ENCODE measurements at places on chromosomes 16 and 17.
A peak's percentile ranks its signal among the peaks of the same experiment; 100 is the strongest.

GRCh38 chr17:80636361-80637018, 91.9 kb downstream of the RPTOR start:
- no peak for DNase-seq

- no peak for DNase-seq
Measured at GRCh38 chr17:68596411-68596945, 4.7 kb downstream of the FAM20A start.

- DNase-seq = peak; percentile 36
Measured at GRCh38 chr17:6110592-6110991, 40.4 kb downstream of the WSCD1 start.

- DNase-seq = no peak
Measured at GRCh38 chr16:11994143-11995119, 17.9 kb downstream of the SNX29 start.

GRCh38 chr17:28491860-28492259, 14.3 kb upstream of the FOXN1 start:
- no peak for DNase-seq

GRCh38 chr17:5565808-5566207, 18.5 kb downstream of the NLRP1 start:
- DNase-seq = no peak

- no peak for DNase-seq
Measured at GRCh38 chr17:81509207-81509971, 3.2 kb downstream of the ACTG1 start.

DNA sequence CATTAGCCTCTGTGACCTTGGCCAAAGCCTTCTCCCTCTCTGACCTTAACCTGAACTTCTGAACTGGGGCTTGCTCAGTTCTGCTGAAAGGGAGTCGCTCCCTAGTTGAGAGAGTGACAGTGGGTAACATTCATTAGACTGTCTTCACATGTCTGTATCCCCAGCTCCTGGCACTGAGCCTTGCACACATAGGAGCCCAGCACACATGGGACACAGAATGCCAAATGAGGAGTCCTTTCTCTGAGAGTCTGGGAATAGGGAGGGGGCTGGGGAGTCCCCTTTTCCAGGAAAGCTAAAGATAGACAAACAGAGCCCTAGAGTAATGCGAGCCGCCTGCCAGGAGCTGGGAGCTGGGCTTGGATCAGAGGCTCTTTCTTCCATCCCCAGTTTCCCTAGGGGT, 2.5 kb downstream of the TAC4 start:
- DNase-seq = no peak

- no peak for DNase-seq
Measured at GRCh38 chr16:22915003-22915402, 101.0 kb downstream of the HS3ST2 start.

- DNase-seq = no peak
Measured at GRCh38 chr17:1626333-1626732, 2.3 kb downstream of the SLC43A2 start.

GRCh38 chr17:55635253-55635914, 87.3 kb downstream of the TMEM100 start:
- no peak for DNase-seq

DNA sequence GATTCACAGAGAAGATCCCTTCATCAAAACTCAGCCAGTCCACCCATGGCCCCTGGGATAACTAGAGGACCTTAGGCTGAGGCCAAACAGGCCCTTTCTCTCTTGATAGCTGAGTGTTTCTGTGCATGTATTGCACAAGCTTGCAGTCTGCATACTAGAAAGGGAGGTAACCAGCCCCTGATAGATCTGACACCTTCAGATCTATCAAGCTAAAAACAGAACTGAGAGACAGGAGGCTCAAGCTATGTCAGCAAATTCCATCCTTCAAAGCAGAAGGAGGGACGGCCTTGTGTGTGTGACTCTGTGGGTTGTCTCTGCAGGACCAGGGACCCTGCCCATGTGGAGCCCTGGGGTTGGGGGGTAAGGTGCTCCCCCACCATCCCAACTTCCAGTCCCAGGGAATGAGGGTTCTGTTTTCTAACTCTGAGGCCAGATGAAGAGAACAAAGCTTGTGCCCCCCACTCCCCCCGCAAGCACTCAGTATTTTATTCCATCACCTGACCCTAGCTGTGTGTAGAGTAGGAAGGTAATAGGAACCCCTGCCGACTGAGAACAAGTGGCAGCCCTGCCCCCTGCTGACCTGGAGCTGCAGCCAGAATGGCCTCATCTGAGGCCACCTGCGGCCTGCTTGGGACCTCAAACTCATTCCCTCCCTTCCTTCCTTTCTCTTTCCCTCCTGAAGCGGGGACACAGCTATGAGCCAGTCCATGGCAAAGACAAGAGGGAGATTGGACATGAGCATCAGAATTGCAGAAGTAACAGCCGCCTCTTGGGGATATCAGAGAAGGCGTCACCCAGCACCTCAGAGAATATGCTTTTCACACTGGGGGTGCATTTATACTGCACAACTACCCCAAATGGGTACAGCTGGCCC, 63.8 kb downstream of the SMPD3 start:
- DNase-seq = no peak

DNA sequence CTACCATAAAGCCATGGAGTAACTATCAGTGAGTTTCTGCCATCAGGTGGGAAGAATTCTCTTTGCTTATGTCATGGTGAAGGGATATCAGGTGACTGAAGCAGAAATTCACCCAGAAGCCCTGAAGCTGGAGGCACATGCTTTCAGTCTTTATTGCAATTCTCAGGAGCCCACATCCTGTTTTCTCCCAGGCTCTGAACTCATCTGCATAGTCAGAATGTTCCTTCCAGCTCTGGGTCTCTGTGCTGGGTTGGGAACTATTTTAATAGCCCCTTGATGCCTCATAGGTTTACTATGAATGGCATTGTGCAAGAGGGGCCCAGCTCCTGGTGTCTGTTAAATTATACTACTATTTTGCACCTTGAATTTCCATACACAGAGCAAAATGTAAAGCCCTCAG, 198.4 kb upstream of the SOX9 start:
- DNase-seq = no peak

DNA sequence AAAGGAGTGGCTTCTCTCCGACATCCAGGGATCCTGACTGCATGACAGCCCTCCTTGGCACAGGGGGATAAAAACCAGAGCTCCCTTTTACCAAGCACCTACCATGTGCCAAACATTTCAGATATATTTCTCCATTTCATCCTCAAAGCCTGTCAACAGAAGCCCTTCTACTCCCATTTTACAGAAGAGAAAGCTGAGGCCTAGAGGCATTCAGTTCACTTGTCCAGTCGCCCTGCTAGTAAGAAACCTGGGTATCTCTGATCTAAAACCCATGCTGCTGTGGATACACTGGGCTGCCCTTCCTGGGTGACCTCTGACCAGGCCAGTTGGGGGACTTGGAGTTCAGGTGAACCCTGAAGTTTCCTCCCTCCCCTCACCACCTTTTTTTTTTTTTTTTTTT, 5.9 kb upstream of the FDXR start:
- DNase-seq = no peak

GRCh38 chr17:6642592-6642991, 1.7 kb downstream of the TXNDC17 start:
- no peak for DNase-seq

- peak; percentile 77 for DNase-seq
Measured at GRCh38 chr17:82551779-82552457, 32.4 kb downstream of the FOXK2 start.

- DNase-seq = peak; percentile 18
Measured at GRCh38 chr17:55090079-55090492, 121.5 kb downstream of the STXBP4 start.

DNA sequence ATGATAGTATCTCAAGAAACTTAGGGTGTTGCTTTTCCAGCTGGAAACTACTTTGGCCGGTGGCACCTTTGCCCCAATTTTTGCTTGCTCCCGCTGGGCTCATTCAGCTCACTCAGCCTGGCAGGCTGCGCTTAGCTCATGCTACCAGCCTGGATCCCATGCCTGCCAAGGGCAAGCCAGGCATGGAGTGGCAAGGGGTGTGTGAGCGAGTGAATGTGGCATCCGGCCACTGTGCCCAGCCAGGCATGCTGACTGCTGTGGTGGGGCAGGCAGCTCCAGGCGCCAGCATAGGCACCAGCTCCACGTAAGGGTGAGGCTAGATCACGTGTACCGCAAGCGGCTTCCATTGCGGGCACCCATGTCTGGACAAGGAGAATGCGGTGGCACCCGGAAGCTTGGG, 9.4 kb downstream of the B3GNT9 start:
- no peak for DNase-seq

DNA sequence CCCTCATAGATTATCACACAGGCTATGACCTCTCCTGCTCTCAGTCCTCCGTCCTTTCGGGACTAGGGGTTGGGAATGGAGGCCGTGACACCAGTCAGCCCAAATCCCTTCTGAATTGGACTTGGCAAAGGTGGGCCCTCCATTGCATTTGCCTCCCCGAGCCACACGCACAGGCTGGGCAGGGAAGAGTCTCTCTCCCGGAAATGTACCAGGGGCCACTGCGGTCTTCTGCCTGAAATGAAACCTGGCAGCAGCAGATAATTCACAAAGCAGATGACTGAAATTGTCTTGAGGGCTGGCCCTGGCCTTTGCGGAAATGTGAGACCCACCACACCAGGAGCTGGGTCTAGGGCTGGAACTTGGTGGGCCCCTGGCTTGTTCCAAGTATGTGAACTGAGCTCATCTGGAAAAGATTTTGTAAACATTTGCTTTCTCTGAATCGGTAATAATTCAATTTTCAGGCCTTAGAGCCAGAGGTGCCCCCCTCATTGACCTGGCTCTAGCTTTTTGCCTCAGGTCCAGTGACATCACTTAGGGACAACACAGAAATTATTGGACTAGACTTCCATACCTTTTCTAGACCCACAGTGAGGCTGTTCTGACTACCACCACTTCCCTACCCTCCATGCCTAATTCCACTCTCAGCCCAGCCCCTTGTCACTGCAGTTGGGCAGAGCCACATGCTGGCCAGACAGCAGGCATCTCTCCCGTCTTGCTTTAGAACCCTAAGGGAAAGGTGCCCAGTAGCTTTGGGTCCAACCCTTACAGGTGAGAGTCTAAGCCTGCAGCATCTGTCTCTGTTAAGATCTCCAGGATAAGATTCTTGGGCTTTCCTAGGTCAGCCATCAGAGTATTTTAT, 75.2 kb downstream of the CCDC182 start:
- DNase-seq = no peak

GRCh38 chr16:70746708-70747424, 54.1 kb downstream of the VAC14 start:
- DNase-seq = no peak

GRCh38 chr17:17472333-17472920, 4.4 kb upstream of the MED9 start:
- no peak for DNase-seq

GRCh38 chr17:77665833-77666232, 292.7 kb upstream of the TNRC6C start:
- no peak for DNase-seq

- no peak for DNase-seq
Measured at GRCh38 chr17:2081564-2081963, 26.7 kb downstream of the HIC1 start.

GRCh38 chr17:65191811-65192740, 54.9 kb downstream of the RGS9 start:
- DNase-seq = no peak

- no peak for DNase-seq
Measured at GRCh38 chr17:9044772-9045463, 23.6 kb downstream of the NTN1 start.

GRCh38 chr17:78384479-78385175, 6.2 kb downstream of the PGS1 start:
- no peak for DNase-seq

GRCh38 chr16:21989133-21989532, 11.8 kb downstream of the PDZD9 start:
- DNase-seq = no peak

DNA sequence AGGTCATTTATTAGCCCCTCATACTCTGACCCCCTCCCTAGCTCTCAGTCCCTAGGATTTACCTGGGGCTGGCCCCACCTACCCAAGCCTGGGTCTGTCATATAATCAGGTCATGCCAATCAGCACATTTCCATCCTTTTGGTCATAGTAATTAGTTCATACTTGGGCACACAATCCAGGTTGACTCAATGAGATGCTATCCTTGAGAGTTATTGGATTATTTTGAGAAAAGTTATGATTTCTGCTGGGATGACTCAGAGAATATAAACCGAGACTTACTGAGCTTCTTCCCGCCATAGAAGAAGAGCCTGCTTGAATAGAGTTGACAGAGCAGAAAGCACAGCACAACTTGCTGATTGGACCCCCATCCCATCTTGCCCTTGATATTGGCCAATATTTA, 331.5 kb downstream of the CBLN1 start:
- DNase-seq = no peak

DNA sequence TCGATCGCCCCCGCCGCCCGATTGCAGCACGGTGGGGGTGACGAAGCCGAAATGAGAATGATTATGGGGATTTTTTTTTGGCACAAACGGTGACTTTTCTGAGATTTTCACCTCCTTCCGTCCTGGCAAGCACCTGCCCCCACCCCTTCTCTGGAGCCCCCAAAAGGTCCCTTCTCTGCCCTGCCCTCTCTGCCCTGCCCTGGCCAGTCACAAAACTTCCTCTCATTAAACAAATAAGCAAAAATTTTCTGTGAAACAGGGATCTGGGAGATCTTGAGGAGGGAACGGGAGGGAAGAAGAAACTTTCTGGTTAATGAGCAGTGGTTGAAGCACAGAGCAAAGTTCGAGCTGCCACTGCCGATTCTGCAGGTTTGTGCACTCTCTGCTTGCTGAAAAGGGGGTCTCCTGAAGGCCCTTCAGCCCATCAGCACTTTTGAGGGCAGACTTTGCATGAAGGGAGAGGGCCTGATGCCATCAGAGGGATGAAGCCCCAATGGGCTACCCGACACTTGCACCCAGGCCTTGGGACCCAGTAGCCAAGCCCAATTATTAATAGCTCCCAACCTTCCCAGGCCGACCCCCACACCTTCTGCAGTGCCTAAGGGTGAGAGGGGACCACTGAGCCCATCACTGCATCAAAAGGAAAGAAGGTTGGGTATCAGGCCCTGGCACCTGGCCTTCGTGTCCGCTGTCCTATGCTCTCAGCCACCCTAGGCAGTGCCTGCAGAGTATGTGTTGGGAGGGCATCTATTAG, 1.0 kb upstream of the HOXB8 start:
- DNase-seq = no peak

DNA sequence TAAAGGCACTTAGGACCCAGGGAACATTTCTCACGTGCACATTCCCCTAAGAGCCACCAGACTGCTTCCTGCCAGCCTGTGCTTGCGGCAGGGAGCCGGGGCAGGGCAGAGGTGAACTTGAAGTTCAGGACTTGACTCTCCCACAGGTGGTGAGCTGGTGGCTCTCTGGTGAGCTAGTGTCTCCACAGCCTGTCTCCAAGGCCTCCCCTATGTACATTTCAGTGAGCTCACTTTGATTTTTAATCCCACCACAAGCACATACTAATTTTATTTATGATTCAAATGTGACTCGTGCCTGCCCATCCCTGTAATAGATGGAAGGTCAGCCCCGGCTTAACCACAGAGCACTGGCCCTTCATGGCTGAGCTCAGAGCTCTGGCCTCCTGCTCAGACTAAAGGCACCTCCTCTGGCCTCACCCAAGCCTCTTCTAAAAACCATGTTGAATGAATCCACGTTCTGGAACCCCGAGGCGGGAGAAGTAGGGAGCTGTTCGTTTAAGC, 9.2 kb downstream of the SNN start:
- no peak for DNase-seq
